ENCODE measurements at places on chromosomes 16 and 17.

- DNase-seq = no peak
Observed at GRCh38 chr17:76646712-76647111, 3.2 kb upstream of the ST6GALNAC1 start.

- no peak for DNase-seq
Observed at GRCh38 chr16:64182985-64183384, 938.9 kb downstream of the CDH11 start.

GRCh38 chr16:719815-720446, 1.0 kb upstream of the ANTKMT start:
- no peak for DNase-seq

GRCh38 chr16:104928-105327, 26.9 kb downstream of the MPG start:
- no peak for DNase-seq

GRCh38 chr16:70706948-70707465, 21.2 kb upstream of the MTSS2 start:
- DNase-seq = peak; percentile 82

DNA sequence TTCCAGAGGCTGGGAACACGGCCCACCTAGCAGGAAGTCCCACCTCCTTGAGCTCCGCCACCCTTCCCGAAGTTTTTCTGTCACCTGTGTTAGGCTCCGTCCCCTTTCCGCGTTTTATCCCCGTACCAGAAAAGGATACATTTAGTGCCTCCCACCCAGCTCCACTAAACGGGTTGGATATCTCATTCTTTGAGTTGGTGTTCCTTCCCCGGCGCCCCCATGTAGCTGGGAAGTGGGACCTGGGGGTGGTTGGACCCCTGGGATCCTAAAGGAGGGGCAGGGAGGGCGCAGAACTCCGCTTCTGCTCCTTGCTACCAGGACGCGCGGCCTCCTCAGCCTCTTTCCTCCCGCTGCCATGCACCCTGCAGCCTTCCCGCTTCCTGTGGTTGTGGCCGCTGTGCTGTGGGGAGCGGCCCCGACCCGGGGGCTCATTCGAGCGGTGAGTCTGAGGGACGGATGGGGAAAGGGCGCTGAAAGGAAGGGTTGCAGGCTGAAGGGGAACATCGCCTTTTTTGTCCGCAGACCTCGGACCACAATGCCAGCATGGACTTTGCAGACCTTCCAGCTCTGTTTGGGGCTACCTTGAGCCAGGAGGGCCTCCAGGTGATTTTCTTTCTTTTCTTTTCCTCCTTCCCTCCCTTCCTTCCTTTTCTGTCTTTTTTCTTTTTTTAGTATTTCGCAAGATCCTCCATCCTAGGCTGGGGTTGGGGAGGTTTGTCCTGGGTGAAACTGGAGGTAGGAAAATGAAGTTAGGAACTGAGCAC, 669 bp downstream of the RNF167 start:
- DNase-seq = no peak

DNA sequence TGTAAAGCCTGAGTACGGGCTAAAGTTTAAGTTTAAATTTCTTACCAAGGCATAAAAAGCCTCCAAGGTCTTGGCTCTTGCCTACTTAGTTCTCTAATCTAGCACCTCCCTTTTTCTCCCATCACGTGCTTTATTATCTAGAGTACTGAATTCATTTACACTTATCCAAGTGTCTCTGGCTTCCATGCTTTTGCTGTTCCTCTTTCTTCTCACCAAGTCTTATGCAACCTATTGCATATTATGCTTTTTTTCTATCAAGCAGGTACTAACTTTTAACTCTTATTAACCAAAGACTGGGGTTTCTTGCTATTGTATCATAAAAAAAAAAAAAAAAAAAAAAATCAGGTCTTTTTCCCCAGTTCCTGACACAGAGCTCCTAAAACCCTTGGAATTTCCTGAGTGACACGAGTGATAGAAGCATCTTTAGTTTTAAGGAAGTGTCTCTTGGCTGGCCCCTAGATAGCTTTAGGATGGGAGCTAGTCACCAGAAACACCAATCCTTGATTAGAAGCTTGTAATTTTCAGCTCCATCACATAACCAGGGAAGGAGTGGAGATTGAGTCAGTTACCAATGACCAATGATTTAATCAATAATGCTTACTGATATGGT, 44.9 kb downstream of the SSH2 start:
- no peak for DNase-seq

DNA sequence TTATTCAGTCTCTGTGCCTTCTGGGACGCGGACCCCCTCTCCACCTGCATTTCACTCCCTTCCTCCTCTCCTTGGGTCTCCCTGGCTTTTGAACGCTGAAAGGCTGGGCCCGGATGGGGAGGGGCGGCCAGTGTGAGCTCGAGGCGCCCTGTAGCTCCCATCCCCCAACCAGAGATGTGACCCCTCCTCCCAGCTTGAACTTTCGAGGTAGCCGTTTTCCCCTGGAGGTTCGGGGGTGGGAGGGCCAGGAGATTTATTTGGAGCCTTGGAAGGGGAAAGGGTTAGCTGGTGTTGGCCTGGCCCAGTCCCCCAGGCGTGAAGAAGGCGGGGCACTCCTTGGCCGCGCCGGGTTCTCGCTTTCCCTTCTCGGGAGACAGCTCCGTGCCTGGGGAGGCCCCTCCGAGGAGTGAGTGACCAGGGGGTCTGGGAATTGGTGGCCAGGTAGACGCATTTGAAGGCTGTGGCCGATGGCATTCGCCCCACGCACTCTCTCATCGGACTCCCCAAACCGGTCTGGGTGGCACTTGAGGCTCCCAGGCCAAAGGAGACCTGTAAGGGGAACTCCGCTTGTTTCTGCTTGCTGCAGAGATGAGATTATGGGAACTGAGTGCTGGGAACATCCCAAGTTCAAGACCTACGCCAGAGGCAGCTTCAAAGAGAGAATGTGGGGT, 942 bp downstream of the LDAF1 start:
- DNase-seq = no peak

GRCh38 chr17:61926826-61927207, 965 bp downstream of the INTS2 start:
- DNase-seq = peak; percentile 8

GRCh38 chr16:76246587-76246986, 30.6 kb upstream of the CNTNAP4 start:
- no peak for DNase-seq

- no peak for DNase-seq
Observed at GRCh38 chr16:82835487-82836155, 208.9 kb downstream of the CDH13 start.

- no peak for DNase-seq
Observed at GRCh38 chr16:83402967-83403366, 404.8 kb upstream of the HSBP1 start.

GRCh38 chr17:76384987-76385891, 830 bp downstream of the SPHK1 start:
- DNase-seq = peak; percentile 25

DNA sequence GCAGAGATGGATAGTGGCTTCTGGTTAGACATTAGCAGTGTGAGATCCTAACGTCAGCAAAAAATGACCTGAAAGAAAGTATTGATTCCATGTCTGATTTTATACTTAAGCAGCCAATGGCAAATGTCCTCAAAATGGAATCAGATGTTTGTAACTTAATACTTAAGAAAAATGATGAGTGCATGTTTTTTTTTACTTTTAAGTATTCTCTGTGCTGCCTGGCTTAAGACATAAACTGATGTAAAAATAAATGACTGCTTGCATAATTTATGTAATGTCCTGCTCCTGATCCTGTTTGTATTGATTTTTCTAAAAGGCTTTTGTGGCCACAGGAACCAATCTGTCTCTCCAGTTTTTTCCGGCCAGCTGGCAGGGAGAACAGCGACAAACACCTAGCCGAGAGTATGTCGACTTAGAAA, 7.4 kb downstream of the CBFB start:
- no peak for DNase-seq

GRCh38 chr17:44069974-44070454, 521 bp upstream of the G6PC3 start:
- DNase-seq = no peak

DNA sequence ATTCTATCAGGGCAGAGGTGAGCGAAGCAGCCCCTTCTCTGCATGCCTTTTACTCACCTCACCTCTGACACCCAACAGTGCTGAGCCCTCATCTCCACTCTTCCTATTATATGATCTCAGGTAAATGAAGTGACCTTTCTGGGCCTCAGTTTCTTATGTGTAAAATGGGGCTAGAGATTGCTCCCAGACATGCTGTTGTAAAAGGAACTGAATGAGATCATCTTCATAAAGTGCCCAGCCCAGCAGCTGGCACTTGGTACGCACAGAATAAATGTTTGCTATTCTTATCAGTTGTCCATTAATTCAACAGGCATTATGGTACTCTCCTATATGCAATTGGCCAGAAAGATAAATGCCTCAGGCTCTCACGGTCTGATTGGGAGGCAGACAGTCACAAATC, 4.5 kb upstream of the GALK1 start:
- no peak for DNase-seq

DNA sequence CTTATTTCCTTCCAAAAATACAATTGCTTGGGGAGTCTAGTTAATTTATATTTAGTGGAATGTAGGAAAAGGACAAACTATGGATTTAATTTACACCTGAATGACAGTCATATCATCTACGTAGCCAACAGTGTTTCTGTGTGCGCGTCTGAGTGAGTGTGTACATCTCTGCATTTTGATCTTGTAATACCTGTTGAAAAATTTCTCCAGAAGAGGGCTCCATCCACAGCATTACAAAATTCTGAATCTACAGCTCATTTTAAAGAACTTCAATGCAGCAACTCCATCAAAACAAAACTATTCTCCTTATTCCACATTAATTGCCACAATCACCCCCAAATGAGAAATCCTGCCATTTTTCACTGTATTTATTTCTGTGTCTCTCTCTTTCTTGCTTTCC, 3.9 kb downstream of the CDH13 start:
- no peak for DNase-seq

- no peak for DNase-seq
Observed at GRCh38 chr17:48129981-48130380, 22.4 kb downstream of the SNX11 start.

DNA sequence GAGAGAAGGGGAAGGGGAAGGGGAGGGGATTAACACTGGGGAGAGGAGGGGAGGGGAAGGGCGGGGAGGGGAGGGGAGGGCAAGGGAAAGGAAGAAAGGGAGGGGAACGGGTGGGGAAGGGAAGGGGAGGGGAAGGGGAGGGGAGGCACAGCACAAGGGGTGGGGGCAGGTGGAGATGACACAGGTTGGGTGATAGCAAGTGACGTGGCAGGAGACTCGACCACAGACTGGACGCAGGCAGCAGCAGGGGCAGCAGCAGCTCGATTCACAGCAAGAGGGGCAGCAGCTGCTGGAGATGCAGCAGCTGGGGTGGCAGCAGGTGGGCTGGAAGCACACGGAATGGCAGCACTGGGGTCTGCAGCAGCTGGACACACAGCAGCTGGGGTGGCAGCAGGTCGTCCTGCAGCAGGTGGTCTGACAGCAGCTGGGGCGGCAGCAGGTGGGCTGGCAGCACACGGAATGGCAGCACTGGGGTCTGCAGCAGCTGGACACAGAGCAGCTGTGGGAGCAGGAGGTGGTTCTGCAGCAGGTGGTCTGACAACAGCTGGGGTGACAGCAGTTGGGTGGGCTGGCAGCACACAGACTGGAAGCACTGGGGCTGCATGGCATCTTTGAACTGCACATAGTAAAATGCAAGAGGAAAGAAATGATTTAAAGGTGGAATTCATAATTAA, at the start of gene KRTAP4-16:
KRTAP4-16 (minus strand) TSS at position 624 of the 674 bp plus-strand sequence; CDS start at position 624, 0 bp downstream.
- no peak for DNase-seq

GRCh38 chr17:47987240-47987835, 16.4 kb downstream of the CDK5RAP3 start:
- DNase-seq = no peak

- no peak for DNase-seq
Observed at GRCh38 chr16:2883458-2883908, 468 bp downstream of the FLYWCH2 start.

DNA sequence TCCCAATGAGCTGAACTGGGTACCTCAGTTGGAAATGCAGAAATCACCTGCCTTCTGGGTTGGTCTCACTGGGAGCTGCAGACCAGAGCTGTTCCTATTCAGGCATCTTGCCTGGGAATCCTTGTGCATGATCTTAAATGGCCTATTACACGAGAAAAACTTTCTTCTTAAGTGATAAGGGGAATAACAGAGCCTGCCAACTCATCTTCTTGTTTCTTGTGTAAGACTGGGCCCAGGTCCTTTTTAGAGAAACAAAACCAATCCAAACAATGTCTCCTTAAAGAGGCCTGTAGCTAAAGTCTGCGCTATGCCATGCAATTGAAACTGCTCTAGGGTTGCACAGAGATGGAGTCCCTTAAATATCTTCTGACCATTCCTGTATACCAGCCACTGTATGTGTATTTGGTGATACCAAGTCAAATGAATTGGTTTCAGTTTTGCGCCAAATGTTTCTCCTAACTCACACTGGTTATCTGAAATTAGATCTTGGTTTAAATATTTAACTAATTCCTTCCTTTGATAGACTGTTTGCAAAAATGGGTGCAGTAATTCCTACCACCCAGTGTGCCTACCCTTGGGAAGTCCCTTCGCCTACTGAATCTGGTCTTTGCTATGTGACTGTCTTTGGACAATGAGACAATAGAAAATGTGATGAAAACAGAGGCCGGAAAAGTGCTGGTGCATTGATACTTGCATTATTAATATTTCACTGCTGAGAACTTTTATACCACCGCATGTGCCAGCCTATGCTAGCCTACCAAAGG, 6.5 kb upstream of the CCL23 start:
- DNase-seq = no peak

GRCh38 chr17:5500589-5501391, 14.4 kb downstream of the MIS12 start:
- DNase-seq = no peak

DNA sequence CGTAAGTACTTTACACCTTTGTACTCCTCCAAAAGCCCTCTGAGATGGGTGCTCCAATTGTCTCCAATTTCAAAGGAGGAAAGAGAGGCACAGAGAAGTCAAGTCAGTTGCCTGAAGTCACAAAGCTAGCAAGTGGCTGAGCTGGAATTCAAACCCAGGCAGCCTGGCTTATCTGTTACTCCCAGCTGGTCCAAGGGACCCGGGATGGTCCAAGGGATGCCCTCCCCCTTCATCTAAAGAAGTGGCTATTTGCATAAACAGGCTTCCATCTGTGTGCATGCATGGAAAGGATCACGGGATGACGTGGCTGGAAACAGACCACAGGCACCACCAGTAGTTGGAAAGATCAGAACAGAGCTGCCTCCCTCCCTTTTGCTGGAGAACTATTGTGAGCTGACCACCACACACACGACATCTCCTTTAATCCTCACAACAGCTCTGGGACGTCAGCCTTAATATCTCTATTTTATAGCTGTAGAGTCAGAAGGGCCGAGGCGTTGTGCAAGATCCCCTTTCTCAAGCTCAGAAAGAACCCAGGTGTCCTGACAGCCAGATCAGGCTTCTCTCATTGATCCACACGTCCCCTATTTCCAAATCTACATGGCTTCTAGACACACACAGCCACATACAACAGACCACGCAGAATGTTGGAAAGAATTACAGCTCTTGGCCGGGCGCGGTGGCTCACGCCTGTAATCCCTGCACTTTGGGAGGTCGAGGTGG, 10.9 kb upstream of the COL1A1 start:
- no peak for DNase-seq

GRCh38 chr16:1551166-1551565, 17.7 kb downstream of the TMEM204 start:
- DNase-seq = no peak

- no peak for DNase-seq
Observed at GRCh38 chr16:84643180-84643583, 5.1 kb upstream of the KLHL36 start.
